ENCODE measurements at places on chromosomes 7 and 10.
A peak's percentile ranks its signal among the peaks of the same experiment; 100 is the strongest.

GRCh38 chr7:34939175-34939574 lies 98.1 kb downstream of the DPY19L1 start:
- H3K4me3 ChIP-seq: no peak overlapping the region
- no peaks in the 10 kb centered on the region for H3K27me3 ChIP-seq
- no peak for DNase-seq
- H3K36me3 ChIP-seq: peaks cover 9% of the 10 kb centered on the region
- H3K4me1 ChIP-seq: no peaks in the 10 kb centered on the region

DNA sequence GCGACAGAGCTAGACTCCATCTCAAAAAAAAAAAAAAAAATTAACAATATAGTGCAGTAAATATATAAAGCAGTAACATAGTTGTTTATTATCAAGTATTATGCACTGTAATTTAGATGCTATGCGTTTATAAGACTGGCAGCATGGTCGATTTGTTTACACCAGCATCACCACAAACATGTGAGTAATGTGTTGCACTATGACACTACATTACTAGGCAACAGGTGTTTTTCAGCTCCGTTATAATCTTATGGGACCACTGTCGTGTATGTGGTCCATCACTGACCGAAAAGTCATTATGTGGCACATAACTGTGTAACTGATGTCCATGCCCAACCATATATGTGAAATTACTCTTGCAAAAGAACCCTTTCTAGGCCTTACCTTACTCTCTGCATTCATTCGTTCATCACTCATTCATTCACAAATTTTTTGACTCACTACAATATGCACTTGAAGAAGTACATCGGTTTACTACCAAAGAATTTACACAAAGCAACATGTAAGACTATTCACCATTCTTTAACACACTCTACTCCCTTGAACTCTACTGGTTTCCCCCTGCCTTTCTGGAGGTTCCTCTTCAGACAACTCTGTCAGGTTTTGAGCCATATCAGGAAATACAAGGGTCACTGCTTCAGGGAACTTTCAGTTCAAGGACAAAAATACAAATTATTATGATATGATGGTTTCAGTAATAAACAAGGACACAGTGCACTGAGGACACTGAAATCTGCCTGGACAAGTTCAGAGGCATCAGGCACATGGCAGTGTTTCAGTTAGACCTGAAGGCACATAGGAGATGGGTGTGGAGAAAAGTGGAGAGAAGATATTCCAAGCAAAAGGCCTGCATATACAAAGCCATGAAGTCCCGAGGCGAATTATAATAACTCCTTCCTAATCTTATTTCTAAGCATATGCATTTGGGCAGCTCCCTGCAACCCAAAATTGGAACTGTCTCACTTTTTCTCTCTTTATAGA lies 17.4 kb downstream of the ITGB1 start:
- DNase-seq: no peak
- no peaks in the 10 kb centered on the region for H3K36me3 ChIP-seq
- no peaks in the 10 kb centered on the region for H3K27me3 ChIP-seq
- H3K4me3 ChIP-seq: no peak overlapping the region
- H3K27ac ChIP-seq: peak overlapping the region; percentile 65
- H3K4me1 ChIP-seq: peaks cover 70% of the 10 kb centered on the region

DNA sequence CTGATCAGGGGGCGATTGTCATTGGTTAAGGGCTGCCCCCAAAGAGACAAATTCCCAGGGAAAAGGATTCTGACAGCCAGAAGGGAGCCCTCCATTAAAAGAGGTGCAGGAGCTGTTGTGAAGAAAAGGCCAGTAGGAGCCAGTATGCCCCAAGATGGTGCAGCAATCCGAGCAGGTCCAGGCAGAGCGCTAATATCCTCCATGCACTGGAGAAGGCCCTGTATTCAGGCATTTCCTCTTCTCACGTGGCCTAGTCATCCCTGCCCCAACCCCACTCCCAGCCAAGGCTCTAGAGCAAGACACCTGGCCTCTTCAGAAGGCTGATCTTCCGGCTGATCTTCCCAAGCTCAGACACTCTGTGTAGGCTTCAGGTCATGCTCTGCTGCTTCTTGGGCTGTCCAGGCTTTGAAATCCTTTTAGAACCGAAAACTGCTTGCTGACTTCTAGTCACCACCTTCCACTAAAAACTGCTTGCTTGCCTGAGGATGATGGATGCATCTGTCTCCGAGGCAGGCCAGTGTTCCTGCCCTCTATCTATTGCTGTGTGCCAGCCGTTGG lies 77.4 kb downstream of the CYP26A1 start:
- H3K27me3 ChIP-seq: no peaks in the 10 kb centered on the region
- H3K4me1 ChIP-seq: peaks cover 5% of the 10 kb centered on the region
- H3K4me3 ChIP-seq: no peak overlapping the region
- no peak for DNase-seq
- H3K36me3 ChIP-seq: no peaks in the 10 kb centered on the region
- H3K27ac ChIP-seq: no peak overlapping the region

- DNase-seq: no peak
- H3K27ac ChIP-seq: no peak overlapping the region
- peaks cover 5% of the 10 kb centered on the region for H3K4me1 ChIP-seq
- H3K4me3 ChIP-seq: no peak overlapping the region
- H3K36me3 ChIP-seq: no peaks in the 10 kb centered on the region
- H3K27me3 ChIP-seq: no peaks in the 10 kb centered on the region
These were observed 500.9 kb upstream of the ZMIZ1 start for GRCh38 chr10:78567680-78568455.

DNA sequence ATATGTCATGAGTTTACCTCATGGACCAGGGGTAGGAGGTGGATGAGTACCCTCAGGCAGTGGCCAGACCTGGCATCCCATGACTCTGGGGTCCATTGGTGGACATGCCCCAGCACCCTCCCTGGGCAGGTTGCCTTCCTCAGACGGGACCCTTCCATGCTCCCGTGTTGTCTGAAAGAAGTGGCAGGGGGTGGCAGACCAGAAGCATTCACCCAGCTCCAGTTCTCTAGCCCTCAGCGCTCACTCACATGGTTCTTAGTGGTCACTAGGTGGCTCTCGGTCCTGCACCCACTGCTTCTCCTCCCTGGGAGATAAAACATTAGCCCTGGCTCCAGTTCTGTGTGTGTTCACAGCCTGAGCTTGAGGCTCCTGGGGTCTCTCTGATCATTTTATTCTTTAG lies 6.0 kb downstream of the RBP3 start:
- H3K4me1 ChIP-seq: no peaks in the 10 kb centered on the region
- H3K36me3 ChIP-seq: no peaks in the 10 kb centered on the region
- H3K4me3 ChIP-seq: no peak overlapping the region
- H3K27me3 ChIP-seq: no peaks in the 10 kb centered on the region
- no peak overlapping the region for H3K27ac ChIP-seq

DNA sequence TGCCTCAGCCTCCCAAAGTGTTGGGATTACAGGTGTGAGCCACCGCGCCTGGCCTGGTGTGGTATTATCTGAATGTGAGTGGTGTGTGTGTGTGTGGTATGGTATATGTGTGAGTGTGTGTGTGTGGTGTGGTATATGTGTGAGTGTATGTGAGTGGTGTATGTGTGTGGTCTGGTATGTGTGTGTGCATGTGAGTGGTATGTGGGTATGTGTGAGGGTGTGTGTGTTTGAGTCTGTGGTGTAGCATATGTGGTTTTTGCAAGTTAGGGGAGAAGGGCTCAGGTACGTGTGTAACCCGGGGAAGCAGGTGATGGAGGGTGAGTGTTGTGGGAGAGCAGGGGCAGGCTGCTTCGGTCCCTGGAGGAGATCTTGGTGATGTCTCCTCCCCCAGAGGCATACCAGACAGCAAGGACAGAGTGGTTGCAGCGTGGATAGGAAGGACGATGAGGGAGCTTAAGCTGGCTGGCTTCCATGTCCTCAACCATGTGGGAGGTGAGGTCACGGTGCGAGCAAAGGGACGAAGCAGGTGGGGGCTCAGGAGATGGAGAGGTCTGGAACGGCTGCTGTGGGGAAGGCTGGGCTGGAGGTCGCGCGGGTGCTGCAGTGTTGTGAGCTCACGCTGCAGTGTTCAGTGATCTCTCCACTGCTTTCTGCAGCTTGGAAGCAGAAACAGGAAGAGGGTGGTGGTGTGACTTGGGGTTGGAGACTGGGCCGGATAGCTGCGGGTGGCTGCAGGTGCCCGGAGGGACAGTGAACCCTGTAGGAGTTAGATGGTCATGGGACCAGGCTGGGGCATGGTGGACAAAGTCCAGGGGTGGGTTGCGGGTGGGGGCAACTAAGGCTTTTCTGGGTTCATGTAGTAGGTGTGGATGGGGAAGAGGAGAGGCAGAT lies 5.0 kb downstream of the ZYX start:
- no peaks in the 10 kb centered on the region for H3K27me3 ChIP-seq
- H3K36me3 ChIP-seq: peaks cover 28% of the 10 kb centered on the region
- peak overlapping the region; percentile 69 for H3K4me3 ChIP-seq
- no peak for DNase-seq

- no peaks in the 10 kb centered on the region for H3K27me3 ChIP-seq
- H3K4me1 ChIP-seq: no peaks in the 10 kb centered on the region
- DNase-seq: no peak
- no peak overlapping the region for H3K4me3 ChIP-seq
- no peak overlapping the region for H3K27ac ChIP-seq
- H3K36me3 ChIP-seq: no peaks in the 10 kb centered on the region
These were observed 35.3 kb downstream of the ABCB5 start for GRCh38 chr7:20650782-20651181.

DNA sequence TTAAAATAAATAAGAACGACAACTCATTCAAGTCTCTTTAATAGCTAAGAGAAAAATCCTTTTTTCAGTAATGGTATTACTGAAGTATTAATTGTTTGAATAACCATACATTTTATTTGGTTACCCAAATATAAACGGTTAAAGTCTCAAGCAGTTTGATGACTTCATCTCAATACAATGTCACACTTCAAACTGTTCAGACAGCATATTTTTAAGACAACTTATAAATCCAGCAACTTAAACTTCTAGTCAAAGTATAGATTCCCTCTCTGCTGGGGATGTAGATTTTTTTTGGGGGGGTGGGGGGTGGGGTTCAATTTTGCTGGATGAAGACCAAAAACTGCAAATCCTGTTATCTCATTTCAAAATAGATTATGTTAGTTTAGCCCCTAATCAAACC lies 42.0 kb downstream of the GNA12 start:
- DNase-seq: no peak
- peaks cover 37% of the 10 kb centered on the region for H3K4me1 ChIP-seq
- H3K27ac ChIP-seq: peak overlapping the region; percentile 66
- no peaks in the 10 kb centered on the region for H3K27me3 ChIP-seq

DNA sequence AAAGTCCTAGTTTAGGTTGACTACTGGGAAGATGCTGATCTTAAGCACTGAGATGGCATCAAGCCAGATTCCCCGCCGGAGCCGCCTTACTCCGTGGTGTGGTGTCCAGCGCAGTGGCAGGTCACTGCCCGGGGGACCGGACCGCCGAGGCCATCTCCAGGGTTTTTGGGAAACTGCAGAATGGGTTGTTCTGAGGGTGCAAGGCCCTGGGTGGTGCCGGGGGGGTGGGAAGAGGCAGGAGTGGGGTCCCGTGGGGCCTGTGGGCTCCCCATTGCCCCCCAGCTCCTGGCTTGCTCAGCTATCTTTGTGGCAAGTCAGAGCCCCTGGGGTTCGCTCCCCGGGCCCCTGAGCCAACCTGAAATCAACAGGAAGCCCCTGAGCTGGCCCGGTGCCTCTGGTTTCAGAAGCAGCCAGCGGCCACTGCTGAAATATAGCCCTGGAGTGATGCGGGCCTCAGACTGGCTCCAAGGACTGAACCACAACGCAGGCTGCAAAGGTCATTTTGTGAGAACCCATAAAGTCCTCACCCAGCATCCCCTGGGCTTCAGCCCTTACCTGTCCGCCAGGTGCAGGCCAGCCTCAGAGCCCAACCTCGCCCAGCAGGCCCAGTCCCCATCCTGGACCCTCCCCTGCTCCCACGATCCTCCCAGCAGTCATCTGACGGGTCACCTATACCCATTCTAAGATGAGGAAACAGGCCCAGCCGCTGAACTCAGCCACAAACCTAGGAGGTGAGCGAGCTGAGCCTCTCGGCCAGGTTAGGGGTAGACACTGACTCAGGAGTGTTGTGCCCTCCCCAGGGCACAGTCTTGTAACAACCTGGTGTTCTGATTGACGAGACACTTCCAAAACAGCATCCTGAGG lies 102.7 kb downstream of the PDGFA start:
- no peaks in the 10 kb centered on the region for H3K36me3 ChIP-seq
- H3K4me3 ChIP-seq: no peak overlapping the region
- no peaks in the 10 kb centered on the region for H3K4me1 ChIP-seq
- peak; percentile 59 for DNase-seq
- no peaks in the 10 kb centered on the region for H3K27me3 ChIP-seq

DNA sequence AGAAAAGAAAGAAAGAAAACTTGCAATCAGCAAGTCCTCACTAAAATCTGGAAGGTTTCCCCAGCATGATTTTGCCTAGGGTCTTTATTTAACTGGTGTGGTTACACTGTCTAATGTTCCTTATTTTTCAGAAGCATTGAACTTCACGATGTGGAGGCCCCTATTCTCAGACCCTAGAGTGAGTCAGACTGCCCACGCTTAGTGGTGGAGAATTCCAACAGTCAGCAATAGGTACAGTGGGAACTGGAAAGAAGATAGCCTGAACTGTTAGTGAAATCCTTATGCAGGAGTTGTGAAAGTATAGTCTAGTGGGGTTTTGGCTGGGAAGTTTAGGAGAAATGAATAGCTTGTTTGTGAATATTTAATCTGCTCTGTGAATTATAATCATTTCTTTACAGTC lies 115.0 kb downstream of the FZD1 start:
- H3K4me3 ChIP-seq: no peak overlapping the region
- no peaks in the 10 kb centered on the region for H3K4me1 ChIP-seq
- no peaks in the 10 kb centered on the region for H3K36me3 ChIP-seq
- H3K27me3 ChIP-seq: no peaks in the 10 kb centered on the region
- no peak for DNase-seq
- no peak overlapping the region for H3K27ac ChIP-seq

GRCh38 chr10:70896551-70896950 lies 8.2 kb upstream of the PCBD1 start:
- H3K4me1 ChIP-seq: no peaks in the 10 kb centered on the region
- H3K27me3 ChIP-seq: no peaks in the 10 kb centered on the region
- no peak overlapping the region for H3K4me3 ChIP-seq
- H3K36me3 ChIP-seq: no peaks in the 10 kb centered on the region
- no peak for DNase-seq
- H3K27ac ChIP-seq: no peak overlapping the region

DNA sequence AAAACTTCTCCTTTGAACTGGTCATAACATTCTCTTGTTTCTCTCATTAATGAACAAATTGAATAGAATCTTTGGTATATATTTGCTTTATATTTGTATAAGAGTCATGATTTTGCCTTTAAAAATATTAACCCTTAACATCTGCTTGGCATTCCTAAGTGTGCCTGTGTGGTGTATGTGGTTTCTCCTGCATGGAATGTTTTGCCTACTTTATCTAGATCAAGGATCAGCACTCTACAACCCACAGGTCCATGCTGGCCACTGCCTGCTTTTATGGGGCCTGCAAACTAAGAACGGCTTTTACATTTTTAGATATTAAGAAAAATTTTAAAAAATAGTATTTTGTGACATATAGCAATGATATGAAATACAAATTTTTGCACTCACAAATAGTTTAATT lies 4.3 kb upstream of the LAMB4 start:
- no peaks in the 10 kb centered on the region for H3K27me3 ChIP-seq
- no peak for DNase-seq
- no peaks in the 10 kb centered on the region for H3K4me1 ChIP-seq
- H3K27ac ChIP-seq: no peak overlapping the region

- no peaks in the 10 kb centered on the region for H3K36me3 ChIP-seq
- DNase-seq: no peak
- H3K4me3 ChIP-seq: no peak overlapping the region
- H3K4me1 ChIP-seq: no peaks in the 10 kb centered on the region
- H3K27ac ChIP-seq: no peak overlapping the region
These were observed 12.5 kb downstream of the RNF133 start for GRCh38 chr7:122686360-122686878.
